ENCODE measurements at places on chromosomes 13 and 19.

GRCh38 chr19:54203151-54203611 lies 2.5 kb downstream of the RPS9 start:
- no peak for DNase-seq

DNA sequence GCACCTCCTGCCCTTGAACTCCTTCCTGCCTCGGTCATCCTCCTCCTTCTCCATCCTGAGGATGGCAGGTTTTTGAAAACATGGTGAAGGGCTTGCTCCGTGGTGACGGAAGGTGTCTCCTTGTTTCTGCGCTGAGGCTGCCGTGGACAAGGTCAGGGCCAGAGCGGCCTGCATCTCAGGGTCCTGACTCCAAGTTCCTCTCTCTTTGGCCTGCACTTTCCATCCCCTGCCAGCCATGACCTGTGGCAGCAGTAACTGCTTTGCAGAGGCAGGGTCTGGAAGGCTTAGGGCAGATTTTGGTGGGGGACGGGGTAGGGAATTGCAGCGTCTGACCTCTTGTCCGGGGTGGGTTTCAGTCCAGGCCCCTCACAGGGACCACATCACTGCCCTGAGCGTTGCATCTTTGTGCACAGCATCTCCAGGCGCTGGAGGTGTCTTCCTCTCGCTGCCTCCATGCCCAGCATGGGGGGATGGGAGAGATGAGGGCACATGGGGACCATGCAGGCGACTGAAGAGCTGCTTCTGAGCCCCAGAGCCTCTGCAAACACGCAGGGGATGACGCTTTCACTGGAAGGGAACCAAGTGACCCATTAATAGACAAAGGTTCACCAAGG lies 216.8 kb downstream of the TEX29 start:
- no peak for DNase-seq

GRCh38 chr13:32537580-32538142 lies 934 bp downstream of the N4BP2L2 start:
- DNase-seq, result peak; percentile 47

- DNase-seq, result no peak
These were observed 63.8 kb downstream of the RNF17 start for GRCh38 chr13:24827799-24828198.

- no peak for DNase-seq
These were observed 19.1 kb downstream of the WDR88 start for GRCh38 chr19:33150852-33151518.

DNA sequence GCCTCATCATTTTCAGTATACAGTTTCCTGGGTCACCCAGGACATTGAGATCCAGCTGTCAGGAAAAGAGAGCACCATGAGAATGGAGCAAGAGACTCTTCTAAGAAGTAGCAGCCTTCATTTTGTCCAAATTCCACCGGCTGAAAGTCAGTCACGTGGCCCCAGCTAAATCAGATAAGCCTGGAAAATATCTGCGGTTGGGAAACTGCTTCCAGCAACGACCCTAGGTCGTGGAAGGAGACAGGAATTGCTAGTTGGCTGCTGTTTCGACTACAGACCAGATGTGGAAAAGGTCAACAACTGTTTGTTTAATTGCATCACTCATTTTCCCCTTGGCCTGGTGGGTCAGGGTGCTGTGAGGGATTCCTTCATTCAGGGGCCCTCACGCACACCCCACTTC lies 107.0 kb downstream of the ZNF536 start:
- DNase-seq, result no peak

DNA sequence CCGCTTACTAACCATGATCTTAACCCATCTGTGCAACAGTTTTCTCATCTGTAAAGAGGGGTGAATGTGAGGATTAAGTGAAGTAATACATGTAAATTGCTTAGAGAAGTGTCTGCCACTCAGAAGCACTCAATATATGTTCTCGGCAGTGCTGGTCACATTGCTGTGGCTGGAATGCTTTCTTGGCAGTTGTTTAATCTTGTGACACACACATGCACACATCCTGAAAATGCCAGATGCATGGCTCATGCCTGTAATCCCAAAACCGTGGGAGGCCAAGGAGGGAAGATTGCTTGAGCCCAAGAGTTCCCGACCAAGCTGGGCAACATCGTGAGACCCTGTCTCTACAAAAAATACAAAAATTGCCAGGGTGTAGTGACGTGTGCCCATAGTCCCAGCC lies 4.9 kb upstream of the DMKN start:
- DNase-seq, result no peak

DNA sequence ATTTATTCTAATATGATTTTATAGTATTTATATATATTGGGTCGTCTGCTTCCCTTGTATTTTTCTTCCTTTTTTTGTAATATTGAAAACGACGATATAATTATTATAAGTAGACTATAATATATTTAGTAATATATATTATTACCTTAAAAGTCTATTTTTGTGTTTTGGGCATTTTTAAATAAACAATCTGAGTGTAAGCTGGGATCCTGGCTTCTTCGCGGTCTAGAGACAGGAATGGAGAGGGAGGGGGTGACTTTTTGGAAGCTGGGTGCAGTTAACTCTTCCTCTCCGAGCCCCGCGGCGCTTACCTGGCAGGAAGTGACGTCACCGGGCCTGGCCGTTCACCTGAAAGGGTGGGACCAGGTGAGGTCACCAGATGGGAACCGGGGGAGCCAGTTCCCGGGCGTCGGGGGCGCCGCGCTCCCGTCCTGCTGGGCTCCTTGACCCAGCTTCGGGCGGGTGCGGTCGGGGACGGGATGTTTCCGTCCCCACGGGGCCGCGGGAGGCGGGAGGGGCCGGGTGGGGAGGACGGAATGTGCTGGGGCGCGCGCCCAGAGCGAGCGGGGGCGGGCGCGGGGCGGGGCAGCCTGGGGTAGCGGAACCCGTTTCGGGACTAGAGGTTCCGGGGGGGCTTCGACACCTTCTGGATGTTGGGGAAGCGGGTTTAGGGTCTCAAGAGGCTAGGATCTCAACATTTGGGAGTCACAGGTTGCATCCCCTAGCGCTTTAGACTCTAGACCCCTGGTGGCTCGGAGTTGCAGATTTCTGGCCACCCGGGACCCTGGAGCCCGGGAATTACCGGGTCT lies 2.8 kb downstream of the ZFP36 start:
- DNase-seq, result peak; percentile 73

DNA sequence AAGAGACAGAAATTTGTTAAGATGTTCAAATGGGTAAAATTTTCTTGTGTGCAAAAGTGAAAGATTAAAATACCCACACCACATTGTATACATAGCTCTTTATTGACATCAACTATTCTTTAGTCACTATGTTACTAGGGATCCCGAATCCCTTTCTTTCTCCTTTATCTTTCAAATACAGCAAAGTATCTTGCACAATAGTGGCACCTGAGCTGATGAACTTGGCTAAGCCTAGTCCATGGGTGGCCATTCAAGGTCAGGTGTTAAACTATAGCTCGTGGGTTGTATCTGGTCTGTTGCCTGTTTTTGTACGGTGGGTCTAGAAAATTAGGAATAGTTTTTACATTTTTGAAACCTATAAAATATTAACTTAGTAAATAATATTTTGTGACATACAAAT lies 210.9 kb downstream of the SLITRK6 start:
- DNase-seq, result no peak

DNA sequence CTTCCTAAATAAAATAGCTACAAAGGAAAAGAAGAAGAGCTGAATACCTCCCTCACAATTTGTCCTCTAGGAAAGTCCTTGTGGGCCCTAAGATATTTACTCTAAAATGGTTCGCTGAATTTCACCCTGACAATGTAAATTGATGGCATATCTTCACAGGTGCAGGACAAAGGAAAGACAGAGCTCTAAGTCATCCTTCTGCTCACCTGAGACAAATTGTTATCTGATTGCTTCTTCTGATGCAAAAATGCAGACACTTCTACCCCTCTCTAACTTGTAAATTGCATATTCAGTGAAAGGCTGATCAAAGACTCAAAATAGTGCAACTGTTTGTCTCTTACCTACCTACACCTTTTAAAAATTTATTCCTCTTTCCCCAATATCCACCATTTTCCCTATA lies 747.2 kb upstream of the PRR20A start:
- no peak for DNase-seq

- DNase-seq, result peak; percentile 99
These were observed at the start of gene ZNF443 for GRCh38 chr19:12440541-12441316. Gene ZNF443, minus strand, starts transcription at chr19:12441021. Its CDS starts 107 bp downstream, at chr19:12440914.

DNA sequence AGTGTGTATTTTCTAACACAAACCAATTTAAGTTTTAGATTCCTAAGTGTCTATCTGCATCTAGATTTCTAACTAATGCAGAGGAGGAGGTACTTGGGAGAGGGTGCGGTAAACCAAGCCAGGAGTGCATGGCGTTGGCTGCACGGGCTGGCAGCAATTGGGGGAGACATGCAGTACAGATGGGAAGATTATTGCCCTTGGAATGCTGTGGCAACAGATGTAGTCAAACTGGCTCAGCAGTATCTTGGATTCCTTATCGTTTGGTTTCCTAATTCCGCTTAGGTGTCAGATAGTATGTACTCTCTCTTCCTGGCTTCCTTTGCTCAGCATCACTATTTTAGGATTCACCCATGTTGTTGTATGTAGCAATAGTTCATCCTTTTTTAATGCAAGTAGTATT lies 29.4 kb upstream of the STK24 start:
- no peak for DNase-seq

DNA sequence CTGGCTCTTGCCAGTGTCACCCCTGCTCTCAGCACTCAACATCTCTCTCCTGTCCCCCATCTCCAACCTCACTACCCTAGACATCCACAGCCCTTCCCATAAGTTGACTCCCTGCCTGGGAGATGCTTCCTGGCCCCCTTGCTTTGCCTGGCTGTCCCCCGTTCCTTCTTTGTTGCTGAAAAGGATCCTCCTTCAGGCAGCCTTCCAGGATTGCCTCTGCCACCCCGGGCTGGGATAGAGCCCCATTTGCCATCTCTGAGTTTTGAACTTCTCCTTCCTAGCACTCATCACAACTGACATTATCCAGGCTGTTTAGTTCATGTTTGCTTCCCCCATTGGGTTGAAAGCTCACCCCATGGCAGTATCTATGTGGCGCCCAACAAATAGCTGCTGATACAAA lies 20.0 kb downstream of the CPAMD8 start:
- no peak for DNase-seq

DNA sequence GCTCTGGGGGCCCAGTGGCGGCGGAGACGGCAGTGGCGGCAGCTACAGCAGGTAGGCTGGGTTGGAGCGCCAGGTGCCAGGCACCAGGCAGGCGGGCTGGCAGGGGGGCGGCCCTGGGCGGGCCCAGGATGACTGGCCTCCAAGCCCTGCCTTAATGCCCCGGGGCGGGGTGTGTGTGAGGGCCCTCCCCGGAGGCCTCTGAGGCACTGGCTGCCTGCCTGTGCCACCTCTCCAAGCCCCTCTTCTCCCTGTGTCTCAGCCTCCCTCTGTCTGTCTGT lies at the start of gene KLK11:
Gene KLK11 (minus strand): TSS at position 63 of the 278 bp plus-strand sequence. CDS start 985 bp downstream, outside the sequence.
- DNase-seq, result no peak

GRCh38 chr19:50332244-50333038 lies 3.3 kb upstream of the KCNC3 start:
- no peak for DNase-seq

GRCh38 chr13:95217920-95218830 lies 83.1 kb downstream of the ABCC4 start:
- no peak for DNase-seq

- DNase-seq, result no peak
These were observed 3.2 kb downstream of the ZNF562 start for GRCh38 chr19:9671655-9672054.

DNA sequence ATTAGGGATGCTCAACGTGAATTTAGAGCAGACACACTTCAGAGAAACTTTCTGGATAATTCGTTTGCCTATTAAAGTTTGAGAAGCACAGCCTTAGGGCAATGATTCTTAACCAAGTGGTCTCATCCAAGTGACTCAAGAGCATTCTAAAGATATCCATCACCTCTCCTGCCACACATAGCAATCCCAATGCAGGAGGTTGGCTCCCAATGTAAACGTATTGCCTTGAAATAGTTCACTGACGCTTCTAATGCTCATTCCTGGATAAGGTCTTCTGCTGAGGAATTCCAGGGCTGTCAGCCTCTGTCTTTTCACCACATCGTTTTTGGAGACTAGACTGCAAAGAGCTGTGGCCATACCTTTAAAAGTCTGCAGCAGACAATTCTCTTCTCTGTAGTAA lies 279.8 kb upstream of the DACH1 start:
- DNase-seq, result no peak

- no peak for DNase-seq
These were observed 6.7 kb upstream of the TMPRSS9 start for GRCh38 chr19:2353159-2353886.

DNA sequence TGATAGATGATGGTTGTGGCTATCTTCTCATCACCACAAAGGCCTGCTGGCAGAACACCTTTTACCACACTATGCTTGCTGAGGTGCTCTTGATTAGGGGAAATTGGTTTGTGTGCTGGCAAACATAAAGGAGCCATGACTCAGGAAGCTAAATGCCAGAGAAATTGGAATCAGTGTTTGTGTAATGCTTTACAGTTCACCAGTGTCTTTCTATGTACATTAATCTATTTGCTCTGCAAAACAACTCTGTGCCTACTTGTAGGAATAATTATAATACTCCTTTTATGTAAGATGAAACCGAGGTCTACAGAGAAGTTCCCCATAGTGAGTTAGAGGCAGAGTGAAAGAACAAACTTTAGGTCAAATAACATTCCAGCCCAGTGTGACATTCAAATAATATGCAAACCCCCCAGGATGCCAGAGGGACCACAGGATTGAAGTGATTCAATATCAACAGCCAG lies 390.5 kb upstream of the HTR2A start:
- no peak for DNase-seq

GRCh38 chr19:13277104-13277809 lies 127.0 kb downstream of the IER2 start:
- peak; percentile 55 for DNase-seq

DNA sequence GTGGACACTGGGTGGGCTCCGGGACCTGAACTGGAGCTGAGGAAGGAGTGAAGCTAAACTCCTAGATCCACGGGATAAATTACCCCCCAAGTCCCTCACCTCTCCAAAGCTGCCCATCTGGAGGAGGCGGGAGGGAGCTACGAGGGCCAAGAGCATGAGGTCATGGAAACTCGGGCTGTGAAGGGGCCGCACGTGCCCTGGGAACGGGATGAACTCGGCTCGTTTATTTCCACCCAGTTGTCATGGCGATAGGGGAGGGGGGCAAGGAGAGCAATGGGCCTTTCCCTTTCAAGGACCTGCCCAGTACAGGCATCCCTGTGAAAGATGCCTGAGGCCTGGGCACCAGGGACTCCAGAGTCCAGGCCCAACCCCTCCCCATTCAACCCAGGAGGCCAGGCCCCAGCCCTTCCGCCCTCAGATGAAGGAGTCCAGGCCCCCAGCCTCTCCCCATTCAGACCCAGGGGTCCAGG lies 3.8 kb downstream of the PPP1R12C start:
- DNase-seq, result no peak

DNA sequence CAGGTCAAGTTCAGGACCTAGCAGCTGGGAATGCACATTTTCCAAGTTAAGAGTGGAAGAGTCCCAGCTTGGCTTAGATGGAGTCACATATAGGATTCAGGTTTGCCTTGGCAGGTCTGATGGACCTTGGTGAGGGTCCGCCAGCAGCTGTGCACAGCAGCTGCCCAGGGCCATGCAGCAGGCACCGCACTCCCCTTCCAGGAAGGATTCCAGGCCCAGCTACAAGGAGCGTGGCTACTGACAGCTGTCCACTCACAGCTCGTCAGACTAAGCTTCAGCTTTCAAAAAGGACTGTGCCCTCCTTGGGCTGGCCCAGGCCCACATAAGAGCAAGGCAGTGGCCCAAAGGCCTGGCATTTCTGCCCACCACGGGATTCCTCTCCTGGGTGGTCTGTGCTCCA lies 68.4 kb downstream of the ALOX5AP start:
- DNase-seq, result no peak

GRCh38 chr13:27505792-27506191 lies 55.4 kb upstream of the MTIF3 start:
- DNase-seq, result no peak

Measured in stimulated activated CD4-positive, alpha-beta T cell treated with anti-CD3 and anti-CD28 coated beads, Interleukin-2, amount 100 ng/mL, for 24 hours (primary cell).